ENCODE measurements at places on chromosomes 7 and 10. TPM values are rescaled to one million over a fixed set of nuclear protein-coding genes. Genes with fewer than 3 reads are reported as not detected.

Gene NPSR1
- not detected for total RNA-seq

Gene TECPR1
- total RNA-seq: 36.2 TPM

Gene WEE2
- total RNA-seq: not detected

Gene CCDC3
- 4.8 TPM for total RNA-seq

Gene HYAL4
- not detected for total RNA-seq

Gene LIPJ
- total RNA-seq: 0.75 TPM

Gene ETV1
- 0.88 TPM for total RNA-seq

Gene PCLO
- total RNA-seq: 1.8 TPM

Gene HTR5A
- total RNA-seq: not detected

Gene STAM
- total RNA-seq: 25.7 TPM

All from subcutaneous adipose tissue (tissue), 4 donors.